Stimulated activated CD4-positive, alpha-beta T cell treated with anti-CD3 and anti-CD28 coated beads, Interleukin-2, amount 100 ng/mL, for 24 hours (primary cell): ENCODE measurements at places on chromosomes 2 and 18.

- DNase-seq, result no peak
Observed at GRCh38 chr18:48866028-48866733, 84.6 kb downstream of the SMAD7 start.

- no peak for DNase-seq
Observed at GRCh38 chr2:100059638-100060037, 82.8 kb downstream of the AFF3 start.

DNA sequence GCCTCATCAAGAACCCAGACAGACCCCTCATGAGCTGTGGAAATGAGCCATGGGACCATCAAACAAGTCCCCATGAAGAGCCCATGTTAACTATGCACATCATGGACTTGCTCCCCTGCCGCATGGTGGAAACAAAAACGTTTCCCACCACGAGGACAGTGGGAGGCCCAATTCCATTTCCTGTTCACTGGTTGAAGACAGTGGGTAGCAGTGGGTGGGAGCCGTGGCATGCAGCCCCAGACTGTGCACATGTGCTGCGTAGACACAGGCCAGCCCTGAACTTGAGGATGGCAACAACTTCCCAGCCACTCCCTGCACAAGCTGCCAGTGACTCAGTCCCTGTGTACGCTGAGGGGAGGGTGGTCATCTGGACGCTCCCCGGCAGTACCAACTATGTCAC, 108.4 kb upstream of the LMAN1 start:
- DNase-seq, result no peak

- no peak for DNase-seq
Observed at GRCh38 chr2:71496156-71496770, 42.9 kb downstream of the DYSF start.

DNA sequence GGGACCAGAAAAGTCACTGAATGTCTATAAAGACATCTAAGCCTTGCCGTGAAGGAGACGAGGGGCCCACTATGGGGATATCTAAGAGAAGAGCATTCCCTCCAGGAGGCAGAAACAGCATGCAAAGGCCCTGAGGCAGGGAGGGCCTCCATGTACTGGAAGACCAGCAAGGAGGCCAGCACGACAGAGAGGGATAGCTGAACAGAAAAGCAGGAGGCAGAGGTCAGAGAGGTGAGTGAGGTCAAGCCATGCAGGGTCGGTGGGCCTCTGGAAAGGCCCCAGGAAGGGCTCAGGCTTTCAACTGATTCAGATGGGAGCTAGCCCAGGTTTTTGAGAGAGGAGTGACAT, 5.7 kb downstream of the TRABD2A start:
- peak; percentile 18 for DNase-seq

GRCh38 chr2:240419271-240419670, 16.2 kb upstream of the GPC1 start:
- DNase-seq, result no peak

DNA sequence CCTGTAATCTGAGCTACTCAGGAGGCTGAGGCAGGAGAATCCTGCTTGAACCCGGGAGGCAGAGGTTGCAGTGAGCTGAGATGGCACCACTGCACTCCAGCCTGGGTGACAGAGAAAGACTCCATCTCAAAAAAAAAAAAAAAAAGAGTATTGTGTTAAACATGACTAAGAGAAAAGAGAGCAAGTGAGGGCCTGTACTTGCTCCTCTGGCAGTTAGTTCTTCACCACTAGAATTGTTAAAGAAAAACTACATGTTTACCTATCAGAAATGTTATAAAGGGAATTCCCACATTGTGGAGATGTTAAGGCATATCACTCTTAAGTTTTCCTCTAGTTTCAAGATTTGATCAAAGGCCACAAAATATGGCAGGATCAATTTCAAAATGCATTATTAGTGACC, 75.4 kb upstream of the LRATD1 start:
- no peak for DNase-seq

DNA sequence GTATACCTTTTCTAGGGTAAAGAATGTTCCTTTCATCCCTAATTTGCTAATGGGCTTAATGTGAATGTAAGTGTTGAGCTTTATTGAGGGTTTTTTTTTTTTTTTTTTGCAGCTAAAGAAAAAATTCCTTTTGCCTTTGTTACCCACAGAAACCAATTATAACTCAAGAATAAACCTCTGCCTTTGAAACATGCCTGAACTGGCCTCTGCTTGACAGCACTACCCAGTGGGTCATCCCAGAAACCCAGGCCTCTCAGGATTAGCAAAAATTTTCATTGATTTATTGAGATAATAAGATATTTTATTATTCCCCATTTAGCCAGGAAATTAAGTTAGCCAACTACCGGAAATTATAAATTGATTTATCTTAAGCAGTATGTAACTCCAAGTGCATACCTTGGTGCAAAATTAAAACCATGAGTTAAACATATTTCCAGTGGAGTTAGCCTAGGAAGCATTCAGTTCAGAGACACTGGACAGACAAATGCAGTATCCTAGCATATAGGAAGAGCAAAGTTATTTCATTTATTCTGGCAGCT, 67.0 kb upstream of the RASGRP3 start:
- no peak for DNase-seq

- no peak for DNase-seq
Observed at GRCh38 chr2:37654419-37654818, 17.0 kb downstream of the CDC42EP3 start.
